GM12864 (cell line): ENCODE measurements at places on chromosomes 6 and 20.

DNA sequence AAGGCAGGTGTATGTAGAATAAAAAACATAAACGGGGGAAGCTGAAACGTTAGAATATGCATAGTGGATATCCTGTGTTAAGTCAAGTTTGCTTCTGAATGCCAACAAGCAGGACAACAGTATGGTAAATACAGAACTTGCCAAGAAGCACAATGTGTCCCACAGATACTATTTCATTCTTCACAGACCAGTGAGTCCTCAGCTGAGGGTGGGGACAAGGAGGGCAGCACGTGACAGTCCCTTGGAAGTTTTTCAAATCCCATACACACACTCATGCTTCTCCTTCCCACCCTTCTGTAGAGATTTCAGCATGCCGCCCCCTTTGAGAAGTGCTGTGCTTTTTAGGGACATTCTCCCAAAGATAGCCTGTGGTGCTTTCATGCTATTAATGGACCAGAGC, 268.5 kb upstream of the ECI2 start:
- DNase-seq = no peak

GRCh38 chr20:57650266-57650665, 30.0 kb upstream of the ZBP1 start:
- no peak for DNase-seq

DNA sequence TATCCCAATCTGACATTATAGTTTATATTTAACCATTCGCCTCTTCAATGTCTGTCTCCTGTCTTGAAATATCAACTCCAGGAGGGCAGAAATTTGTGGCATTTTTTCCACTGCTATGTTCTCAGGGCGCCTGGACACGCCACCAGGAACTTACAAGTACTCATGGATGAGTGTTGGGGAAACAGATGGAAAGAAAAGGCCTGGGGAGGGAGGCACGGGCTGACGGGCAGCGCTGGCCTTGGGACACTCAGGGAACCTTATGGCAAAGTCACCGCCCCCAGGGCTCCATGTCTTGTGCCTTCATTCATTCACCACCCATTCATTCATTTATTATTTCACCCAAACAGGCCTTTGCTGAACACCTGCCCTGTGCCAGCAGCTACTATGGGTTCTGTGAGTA, 222.9 kb downstream of the PREX1 start:
- no peak for DNase-seq

GRCh38 chr20:57794600-57795341, 85.0 kb upstream of the PMEPA1 start:
- DNase-seq = no peak

DNA sequence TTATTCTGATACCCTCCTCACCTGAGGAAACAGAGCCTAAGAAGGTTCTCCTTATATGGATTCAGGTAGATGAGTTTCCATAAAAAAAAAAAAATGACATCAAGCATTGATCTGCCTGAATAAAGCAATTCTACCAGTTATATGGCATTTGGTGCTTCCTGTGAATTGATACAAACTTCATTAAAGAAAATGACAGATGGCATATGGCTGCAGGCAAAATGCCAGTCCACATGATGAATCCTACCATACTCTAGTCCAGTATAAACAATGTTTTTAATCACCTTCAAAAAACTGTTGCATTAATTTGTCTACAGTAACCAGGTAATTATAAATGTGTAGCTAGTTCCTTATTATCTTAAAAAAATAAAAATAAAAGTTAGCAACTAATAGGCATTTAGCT, 559.2 kb upstream of the FLRT3 start:
- no peak for DNase-seq

- DNase-seq = no peak
Measured at GRCh38 chr6:84508334-84508733, 256.1 kb downstream of the TBX18 start.
